ENCODE measurements at places on chromosomes 5 and 9.

GRCh38 chr5:59103303-59103702 lies 520.4 kb downstream of the RAB3C start:
- DNase-seq, result no peak

DNA sequence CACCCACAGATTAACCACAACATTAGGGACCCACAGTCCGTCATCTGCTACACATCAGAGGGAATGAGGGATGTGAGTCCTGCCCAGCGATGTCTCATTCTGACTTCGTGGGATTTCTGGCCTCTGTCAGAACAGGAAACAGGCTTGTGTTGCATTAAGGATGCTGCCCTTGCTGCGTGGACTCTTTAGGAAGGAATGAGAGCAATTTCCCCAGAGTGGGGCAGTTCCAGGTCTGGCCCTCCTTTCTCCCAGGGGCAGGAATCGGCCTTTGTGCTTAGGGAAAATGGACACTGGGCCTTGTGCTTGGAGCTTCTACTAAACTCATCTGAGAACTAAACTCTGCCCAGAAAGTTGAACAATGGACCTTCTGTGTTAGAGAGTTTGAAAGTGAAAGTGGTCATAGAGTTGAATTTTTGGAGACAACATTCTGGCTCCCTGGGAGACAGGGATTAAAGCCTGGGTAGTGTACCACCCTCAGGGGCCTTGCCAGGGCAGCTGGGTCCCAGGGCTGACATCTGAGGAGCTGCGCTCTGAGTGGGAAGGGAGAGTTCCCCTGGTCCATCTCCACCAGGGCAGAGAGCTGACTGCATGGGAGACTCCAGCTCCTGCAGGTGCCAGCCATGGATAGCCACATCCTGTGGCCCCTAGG lies 37.8 kb upstream of the S1PR3 start:
- no peak for DNase-seq

DNA sequence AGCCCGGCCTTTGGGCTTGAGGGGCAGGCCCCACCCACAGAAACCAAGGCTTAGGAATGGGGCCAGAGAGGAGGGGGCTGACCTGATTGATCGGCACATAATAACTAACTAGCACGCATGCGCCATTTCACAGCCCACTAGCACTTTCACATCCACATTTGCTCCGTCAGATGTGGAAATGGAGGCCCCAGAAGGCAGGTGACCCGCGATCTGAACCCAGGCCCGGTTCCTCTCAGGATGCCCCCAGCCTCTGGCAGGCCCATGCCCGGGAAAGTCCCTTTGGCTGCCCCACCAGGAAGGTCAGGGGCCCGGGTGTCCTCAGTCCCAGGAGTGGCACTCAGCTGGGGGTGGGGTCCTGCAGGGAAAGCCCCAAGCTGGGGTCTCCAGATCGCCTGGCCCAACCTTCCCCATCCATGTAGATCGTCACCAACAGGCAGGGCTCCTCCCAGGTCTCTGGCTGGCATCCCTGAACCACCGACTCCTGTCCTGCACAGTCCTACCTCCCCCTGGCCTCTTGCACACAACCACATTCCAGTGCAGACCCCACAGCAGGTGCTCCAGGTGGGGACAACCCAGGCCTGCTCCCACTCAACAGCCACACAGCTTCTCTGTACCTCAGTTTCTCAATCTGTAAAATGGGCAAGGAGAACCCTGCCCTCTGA lies 46.7 kb downstream of the VAV2 start:
- DNase-seq, result no peak

- DNase-seq, result no peak
These were observed 421.5 kb upstream of the DAP start for GRCh38 chr5:11182441-11183080.

DNA sequence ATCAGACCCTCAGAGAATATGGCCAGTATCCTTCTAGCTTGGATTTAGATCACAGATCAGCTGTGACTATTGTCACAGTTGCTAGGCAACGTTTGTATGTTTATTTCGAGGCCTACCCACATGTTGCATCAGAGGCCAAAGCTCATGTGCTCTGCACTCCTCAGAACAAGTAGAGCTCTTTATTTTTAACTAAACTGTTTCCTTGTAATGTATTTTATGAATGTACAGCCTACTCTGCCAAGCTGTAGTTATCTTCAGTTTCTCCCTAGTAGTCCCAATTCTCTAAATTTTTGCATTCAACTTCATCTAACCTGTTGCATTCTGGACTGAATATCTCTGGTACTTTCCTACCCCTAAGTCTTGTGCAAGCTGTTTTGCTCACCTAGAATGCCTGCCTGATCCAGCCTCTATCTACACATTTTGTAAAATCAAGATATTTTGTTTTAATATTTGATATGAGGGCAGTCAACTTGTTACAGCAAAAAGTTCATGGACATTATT lies 52.8 kb downstream of the CAST start:
- no peak for DNase-seq

- DNase-seq, result no peak
These were observed 267.2 kb downstream of the RAB3C start for GRCh38 chr5:58849921-58850667.

DNA sequence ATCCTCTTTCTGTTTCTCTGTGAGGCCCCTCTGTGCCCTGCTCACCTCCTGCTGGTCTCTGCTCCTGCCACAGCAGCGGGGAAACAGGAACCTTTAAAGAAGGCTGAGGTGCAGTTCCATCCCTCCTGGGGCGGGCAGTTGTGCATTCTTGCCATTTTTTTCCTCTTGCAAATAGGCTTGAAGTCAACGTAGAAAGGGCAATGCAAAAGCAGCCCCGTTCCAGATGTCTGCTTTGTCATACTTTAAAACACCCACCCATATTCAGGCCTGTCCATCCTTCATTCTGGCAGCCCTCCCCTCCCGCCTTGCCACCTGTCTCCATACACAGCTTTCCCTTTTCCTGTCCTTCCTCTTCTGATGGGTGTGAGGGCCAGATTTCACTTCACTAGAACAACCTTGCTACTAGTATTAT lies 65.4 kb upstream of the KLF9 start:
- DNase-seq, result no peak

DNA sequence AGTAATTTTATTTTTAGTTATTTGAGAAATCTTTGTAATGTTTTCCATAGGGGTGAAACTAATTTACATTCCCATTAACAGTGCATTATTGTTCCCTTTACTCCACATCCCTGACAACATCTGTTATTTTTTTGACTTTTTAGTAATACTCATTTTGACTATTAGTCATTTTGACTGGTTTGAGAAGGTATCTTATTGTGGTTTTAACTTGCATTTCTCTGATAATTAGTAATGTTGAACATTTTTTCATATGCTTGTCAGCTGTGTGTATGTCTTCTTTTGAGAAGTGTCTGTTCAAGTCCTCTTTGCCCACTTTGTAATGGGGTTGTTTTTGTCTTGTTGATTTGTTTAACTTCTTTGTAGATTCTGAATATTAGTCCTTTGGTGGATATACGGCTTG lies 27.5 kb downstream of the CCDC152 start:
- DNase-seq, result no peak

DNA sequence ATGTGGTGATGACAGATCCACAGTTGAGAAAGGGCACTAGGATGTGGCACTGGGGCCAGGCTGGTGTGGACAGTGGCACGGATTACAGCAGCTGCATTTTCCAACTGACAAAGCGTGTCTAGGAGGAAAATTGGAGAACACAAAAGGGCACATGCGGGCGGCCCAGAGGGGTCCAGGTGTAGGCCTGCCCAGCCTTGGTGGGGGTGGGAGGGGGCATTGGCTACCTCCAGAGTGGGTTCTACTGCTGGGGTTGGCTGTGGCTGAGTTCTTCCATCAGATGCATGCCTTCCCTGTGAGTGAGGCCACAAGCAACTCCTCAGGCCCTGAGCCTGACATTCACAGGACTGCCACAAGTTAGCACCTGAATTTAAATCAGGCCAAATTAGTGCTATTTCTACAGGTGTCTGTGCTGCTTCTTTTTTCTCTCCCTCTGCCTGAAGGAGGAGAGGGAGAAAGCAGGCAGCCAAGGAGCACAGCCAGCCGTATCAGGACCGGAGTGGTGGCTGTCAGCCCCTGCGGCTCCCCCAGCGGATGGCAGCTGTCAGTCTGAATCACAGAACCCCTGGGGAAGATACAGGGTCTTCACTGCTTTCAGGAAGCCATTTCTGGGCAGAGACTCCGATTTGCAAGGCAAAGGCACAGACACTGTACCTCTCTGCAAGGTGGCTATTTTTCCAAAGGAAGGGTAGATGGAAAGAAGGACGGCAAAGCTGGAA lies 464.2 kb downstream of the SPOCK1 start:
- no peak for DNase-seq

DNA sequence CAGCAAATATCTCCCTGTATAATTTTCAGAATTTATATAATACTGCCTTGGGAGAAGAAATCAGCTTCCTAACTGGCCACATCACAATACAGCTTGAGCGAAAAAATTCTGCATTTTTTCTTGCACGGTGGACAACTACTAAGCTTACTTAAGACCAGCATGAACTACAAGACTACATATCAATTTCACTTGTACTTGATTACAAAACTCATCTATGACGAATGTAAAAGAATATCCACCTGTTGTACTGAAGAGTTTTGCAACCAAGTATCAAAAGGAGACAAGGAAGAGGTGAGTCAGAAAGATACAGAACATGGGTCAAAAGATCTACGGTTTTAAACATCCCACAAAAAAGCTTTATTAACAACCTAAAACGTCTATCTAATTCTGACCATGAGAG lies 279.4 kb downstream of the BNC2 start:
- no peak for DNase-seq

DNA sequence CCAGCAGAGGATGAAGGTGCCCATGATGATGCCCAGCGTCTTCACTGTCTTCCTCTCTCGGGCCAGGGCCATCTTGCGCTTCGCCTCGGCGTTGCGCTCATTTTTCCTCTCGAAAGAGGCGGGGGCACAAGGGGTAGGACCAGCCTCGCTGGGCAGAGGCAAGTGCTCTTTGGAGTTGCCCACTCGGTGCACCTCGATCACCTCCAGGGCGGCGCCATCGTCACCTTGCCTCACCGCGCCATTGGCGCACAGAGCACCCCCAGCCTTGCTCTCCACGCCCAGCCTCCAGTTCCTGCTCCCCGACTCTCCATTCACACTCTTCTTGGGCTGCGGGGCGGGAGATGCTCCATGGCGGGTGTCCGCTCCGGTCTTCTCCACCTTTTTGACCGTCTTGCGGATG lies 1.6 kb downstream of the HTR1A start:
- DNase-seq, result no peak

GRCh38 chr9:69246629-69247028 lies 72.6 kb downstream of the TJP2 start:
- no peak for DNase-seq

DNA sequence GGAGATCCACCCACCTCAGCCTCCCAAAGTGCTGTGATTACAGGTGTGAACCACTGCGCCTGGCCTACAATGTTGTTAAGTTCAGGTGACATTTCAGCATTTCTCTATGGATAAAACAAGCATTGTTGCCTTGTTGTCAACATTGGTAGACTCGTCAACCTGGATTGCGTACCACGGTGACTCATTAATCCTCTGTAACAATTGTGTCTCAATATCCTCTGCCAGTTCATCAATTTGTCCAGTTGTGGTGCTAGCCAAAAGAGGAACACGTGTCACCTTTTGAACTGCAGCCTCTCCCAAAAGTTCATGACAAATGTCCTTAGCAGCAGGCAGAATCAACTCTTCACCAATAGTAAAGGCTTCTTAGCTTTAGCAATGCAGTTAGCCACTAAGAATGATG lies 46.3 kb upstream of the LARP1 start:
- no peak for DNase-seq

Data from activated CD4-positive, alpha-beta T cell treated with anti-CD3 and anti-CD28 coated beads for 24 hours (primary cell).